Esophagus muscularis mucosa (tissue), 4 donors: ENCODE measurements at places on chromosomes 2 and 18. TPM values are rescaled to one million over a fixed set of nuclear protein-coding genes. Genes with fewer than 3 reads are reported as not detected.

- no peak overlapping the region for H3K4me3 ChIP-seq
- H3K27me3 ChIP-seq, result no peaks in the 10 kb centered on the region
- no peak for DNase-seq
These were observed 345.8 kb upstream of the TFPI start for GRCh38 chr2:187900021-187900420.

GRCh38 chr18:34158881-34159690 lies 65.6 kb downstream of the NOL4 start:
- H3K4me3 ChIP-seq, result peak overlapping the region; percentile 38
- peaks cover 5% of the 10 kb centered on the region for H3K27me3 ChIP-seq
- DNase-seq, result no peak
- no peaks in the 10 kb centered on the region for H3K36me3 ChIP-seq
- H3K27ac ChIP-seq, result no peak overlapping the region
- H3K4me1 ChIP-seq, result peaks cover 4% of the 10 kb centered on the region

DNA sequence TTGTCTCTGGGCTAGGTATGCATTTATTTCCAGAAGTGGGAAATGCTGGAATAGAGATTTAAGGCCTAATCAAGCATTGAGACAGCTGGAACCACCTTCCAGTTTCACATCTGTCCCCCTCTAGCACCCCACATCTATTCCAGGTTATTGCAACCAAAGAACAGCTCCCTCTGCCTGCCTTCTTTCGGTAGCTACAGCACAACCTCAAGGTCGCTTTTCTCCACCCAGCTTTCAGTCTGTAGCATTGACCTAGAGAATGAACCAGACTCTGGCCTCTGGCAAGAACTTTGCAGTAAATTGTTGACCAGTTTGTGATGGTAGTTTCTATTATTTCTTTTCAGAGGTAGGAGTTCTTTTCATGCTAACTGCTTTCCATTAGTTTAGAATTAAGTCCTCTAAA lies 484.2 kb downstream of the DLGAP1 start:
- H3K27ac ChIP-seq, result no peak overlapping the region
- H3K4me3 ChIP-seq, result no peak overlapping the region
- no peaks in the 10 kb centered on the region for H3K27me3 ChIP-seq
- no peaks in the 10 kb centered on the region for H3K36me3 ChIP-seq
- DNase-seq, result no peak

The SIGLEC15 gene
- not detected for total RNA-seq

The TMEM37 gene
- total RNA-seq, result 1.7 TPM

GRCh38 chr2:30780776-30781330 lies 26.4 kb downstream of the CAPN13 start:
- DNase-seq, result peak; percentile 89
- H3K36me3 ChIP-seq, result no peaks in the 10 kb centered on the region
- H3K27me3 ChIP-seq, result no peaks in the 10 kb centered on the region
- no peak overlapping the region for H3K4me3 ChIP-seq

- peaks cover 48% of the 10 kb centered on the region for H3K4me1 ChIP-seq
- no peaks in the 10 kb centered on the region for H3K36me3 ChIP-seq
- no peak overlapping the region for H3K4me3 ChIP-seq
- no peak overlapping the region for H3K27ac ChIP-seq
- H3K27me3 ChIP-seq, result no peaks in the 10 kb centered on the region
- DNase-seq, result no peak
These were observed 46.8 kb downstream of the ANTXR1 start for GRCh38 chr2:69059731-69060290.

DNA sequence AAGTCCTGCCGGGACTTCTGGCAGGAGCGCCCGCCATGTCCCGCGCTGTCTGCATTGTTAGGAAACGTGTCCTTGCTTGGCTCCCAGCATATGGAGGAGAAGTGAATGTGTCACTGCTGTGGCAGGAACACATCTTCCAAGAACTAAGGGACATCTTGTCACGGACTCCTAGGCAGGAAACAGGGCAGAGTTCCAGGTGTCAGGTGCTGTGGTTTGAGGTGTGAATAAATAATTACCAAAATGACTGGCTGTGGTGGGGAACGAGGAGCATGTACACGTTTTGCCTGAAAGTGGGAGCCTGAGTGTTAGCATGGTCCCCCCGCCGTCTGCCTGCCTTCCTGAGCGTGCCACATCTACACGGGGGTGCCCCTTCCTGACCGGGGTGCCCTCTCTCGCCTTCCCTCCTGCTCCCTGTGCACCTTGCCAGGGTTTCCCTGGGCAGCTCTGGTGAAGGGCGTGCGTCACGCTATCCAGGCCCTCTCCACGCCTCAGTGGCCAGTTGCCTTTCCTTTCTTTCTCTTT lies 237.5 kb downstream of the LDLRAD4 start:
- H3K4me1 ChIP-seq, result peaks cover 35% of the 10 kb centered on the region
- H3K27me3 ChIP-seq, result no peaks in the 10 kb centered on the region
- no peak for DNase-seq
- H3K36me3 ChIP-seq, result no peaks in the 10 kb centered on the region
- H3K4me3 ChIP-seq, result no peak overlapping the region
- no peak overlapping the region for H3K27ac ChIP-seq

GRCh38 chr2:221283896-221284545 lies 288.1 kb downstream of the EPHA4 start:
- no peak overlapping the region for H3K4me3 ChIP-seq
- no peak overlapping the region for H3K27ac ChIP-seq
- no peaks in the 10 kb centered on the region for H3K36me3 ChIP-seq
- no peaks in the 10 kb centered on the region for H3K27me3 ChIP-seq
- H3K4me1 ChIP-seq, result no peaks in the 10 kb centered on the region

The CLEC4F gene
- total RNA-seq, result 0.13 TPM

The DPP10 gene
- 5.5 TPM for total RNA-seq

- no peak for DNase-seq
- H3K36me3 ChIP-seq, result no peaks in the 10 kb centered on the region
- H3K27me3 ChIP-seq, result peaks cover 3% of the 10 kb centered on the region
- peaks cover 20% of the 10 kb centered on the region for H3K4me1 ChIP-seq
- no peak overlapping the region for H3K27ac ChIP-seq
These were observed 1.3 kb downstream of the RTP5 start for GRCh38 chr2:241870611-241871537.

GRCh38 chr18:56085551-56085950 lies 497.6 kb upstream of the TCF4 start:
- DNase-seq, result no peak
- H3K4me1 ChIP-seq, result peaks cover 25% of the 10 kb centered on the region
- H3K4me3 ChIP-seq, result no peak overlapping the region

DNA sequence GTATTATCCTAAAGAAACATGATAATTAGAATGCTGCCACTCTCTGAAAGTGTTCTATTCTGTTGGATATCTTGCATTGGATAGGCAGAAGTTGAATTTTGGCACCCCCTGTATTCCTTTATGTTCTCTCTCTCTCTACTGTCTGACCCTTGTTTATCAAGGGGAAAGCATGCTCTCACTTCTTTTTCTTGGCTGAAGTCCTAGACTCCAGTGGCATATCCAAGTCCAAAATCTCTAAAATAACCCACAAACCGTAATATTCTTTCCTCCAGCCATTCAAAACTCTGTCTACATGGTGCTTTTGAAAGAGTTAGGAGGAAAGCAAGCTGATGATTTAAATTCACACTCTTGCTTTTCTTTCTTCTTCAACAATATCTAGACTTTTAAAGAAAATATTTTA lies 669.7 kb downstream of the TDRD15 start:
- DNase-seq, result no peak
- no peaks in the 10 kb centered on the region for H3K4me1 ChIP-seq
- no peaks in the 10 kb centered on the region for H3K27me3 ChIP-seq
- H3K36me3 ChIP-seq, result no peaks in the 10 kb centered on the region
- no peak overlapping the region for H3K4me3 ChIP-seq
- no peak overlapping the region for H3K27ac ChIP-seq
